SK-MEL-5 (cell line): ENCODE measurements at places on chromosomes 6 and 20.

GRCh38 chr6:158808442-158808833, 10.7 kb downstream of the EZR start:
- DNase-seq: no peak

GRCh38 chr6:38593998-38594665, 45.6 kb downstream of the BTBD9 start:
- no peak for DNase-seq

DNA sequence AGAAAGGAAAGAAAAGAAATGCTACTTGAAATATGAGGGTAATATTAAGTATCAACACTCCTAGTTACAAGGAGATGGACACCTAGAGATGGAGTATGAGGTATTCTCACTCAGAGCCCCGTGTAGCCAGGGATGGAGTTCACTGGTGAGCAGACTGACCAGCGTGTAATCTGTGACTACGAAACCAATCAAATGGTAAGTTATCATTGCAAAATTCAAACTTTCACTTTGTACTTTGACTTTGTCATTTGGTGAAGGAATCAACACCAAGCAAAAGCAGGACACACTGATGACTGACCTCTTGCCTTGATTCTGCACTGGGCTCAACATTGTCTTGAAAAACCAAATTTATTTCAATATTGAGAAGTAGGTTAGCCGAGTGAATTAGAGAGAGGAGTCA, 51.8 kb downstream of the DCDC2 start:
- DNase-seq: no peak

- DNase-seq: peak; percentile 59
These were observed 580.3 kb downstream of the TENT5A start for GRCh38 chr6:81172056-81172740.

- DNase-seq: no peak
These were observed 58.0 kb downstream of the PACRG start for GRCh38 chr6:162785632-162786242.

GRCh38 chr6:112004201-112005012, 49.5 kb upstream of the CCN6 start:
- DNase-seq: no peak

GRCh38 chr6:2744209-2744771, 6.4 kb downstream of the MYLK4 start:
- DNase-seq: peak; percentile 51

- no peak for DNase-seq
These were observed 152.7 kb downstream of the MACROD2 start for GRCh38 chr20:14148042-14148441.

DNA sequence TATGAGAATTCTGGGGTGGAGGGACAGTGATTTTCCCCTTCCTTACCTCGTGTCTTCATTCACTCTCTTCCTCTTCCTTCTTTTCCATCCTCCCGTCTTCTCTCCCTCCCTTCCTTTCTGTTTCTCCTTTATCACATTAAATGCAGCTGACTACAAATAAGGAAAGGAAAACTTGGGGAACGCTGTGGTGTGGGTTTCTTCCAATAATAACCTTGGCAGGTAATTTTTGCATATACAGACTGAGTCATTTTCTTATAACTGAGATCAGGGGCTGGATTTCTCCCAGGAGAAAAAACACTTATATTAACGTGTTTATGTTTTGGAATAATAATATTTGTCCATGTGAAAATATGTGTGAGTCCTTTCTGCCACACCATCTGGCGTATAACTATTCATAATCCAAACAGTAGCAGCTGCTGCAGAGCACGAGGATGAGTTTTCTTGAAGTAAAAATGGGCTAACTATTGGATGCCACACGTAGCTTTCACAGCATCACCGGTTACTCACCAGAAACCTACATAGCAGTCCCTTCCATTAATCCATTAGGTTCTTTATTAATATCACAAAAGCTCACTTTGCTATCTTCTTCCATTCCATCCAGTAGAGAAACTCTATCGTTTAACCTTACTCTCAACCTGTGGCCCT, 139.2 kb upstream of the SASH1 start:
- DNase-seq: no peak

DNA sequence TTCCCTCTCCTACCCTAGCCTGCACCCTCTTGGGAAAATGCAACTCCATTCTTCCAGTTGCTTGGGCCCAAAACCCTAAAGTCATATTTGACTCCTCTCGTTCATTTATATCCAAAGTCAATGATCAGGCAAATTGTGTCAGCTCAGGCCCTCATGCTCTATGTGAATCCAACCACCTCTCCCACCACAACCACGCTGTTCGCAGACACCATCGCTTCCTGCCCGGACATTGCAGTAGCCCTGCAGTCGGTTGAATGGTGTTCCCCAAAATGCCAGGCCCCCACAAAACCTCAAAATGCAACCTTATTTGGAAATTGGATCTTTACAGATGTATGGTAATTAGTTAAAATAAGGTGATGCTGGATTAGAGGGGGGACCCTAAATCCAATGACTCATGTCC, 98.3 kb downstream of the PREX1 start:
- no peak for DNase-seq

GRCh38 chr6:35140639-35141006, 516 bp downstream of the TCP11 start:
- no peak for DNase-seq

DNA sequence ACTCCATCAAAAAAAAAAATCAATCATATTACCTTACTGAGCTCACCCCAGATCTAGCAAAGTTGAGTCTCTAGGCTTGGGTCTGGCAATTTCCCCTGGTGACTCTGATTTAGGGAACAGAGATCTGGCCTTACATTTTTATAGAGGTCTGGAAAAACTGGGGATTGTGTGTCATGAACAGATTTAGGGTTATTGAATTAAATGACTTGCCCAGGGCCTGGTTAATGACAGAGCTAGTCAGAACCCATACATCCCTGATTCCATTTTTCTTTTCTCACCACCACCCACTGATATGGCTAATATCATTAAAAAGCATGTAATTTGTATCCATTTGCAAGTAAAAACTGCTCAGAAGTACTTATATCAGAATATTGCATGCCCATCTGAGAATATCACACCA, 163.4 kb upstream of the OGFRL1 start:
- DNase-seq: no peak

DNA sequence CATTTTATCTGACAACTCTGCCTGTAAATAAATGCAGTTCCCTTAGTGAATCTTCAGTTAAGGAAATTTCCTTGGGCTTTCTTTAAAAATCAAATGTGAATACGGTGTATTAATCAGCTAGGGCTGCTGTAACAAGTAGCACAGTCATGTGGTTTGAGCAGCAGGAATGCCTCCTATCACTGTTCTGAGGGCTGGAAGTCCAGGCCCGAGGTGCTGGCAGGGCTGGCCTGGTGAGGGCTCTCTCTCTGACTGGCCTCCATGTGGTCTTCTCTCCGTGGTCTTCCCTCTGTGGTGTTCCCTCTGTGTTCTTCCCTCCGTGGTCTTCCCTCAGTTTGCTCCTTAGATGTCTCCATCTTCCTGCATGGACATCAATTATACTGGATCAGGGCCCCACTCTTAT, 124.1 kb downstream of the SMOC2 start:
- DNase-seq: no peak

DNA sequence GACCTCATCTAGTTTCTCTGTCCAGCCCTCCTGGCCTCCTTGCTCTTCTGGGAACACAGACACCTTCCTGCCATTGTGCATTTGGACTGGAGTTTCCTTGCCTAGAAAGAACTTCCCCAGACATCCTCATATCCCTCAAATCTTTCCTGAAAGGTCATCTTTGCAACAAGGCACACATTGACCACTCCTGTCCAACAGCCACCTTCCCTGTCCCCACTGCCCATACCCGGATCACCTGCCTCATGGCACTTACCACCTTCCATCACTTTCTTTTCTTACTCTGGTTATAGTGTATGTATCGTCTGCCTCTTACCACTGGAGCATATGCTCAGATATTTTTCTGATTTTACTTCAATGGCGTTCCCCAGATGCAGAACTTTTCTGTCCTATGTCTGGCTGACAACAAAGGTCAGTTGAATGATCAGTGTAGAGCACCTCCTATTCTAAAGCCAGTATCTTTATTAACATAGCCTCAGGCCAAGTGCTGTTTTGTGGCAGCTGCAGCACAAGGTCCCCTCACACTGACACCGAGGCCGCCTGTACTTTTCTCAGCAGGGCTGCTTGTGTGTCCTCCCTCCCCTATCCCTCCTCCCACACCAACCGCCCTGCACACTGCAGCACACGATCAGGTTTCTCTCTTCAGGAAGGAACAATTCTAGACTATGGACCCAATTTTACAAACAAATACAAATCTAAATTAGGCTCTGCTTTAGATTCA, 4.1 kb downstream of the HLA-C start:
- DNase-seq: no peak

GRCh38 chr20:54474866-54475265, 527 bp upstream of the DOK5 start:
- DNase-seq: no peak

GRCh38 chr6:11961923-11962322, 50.2 kb upstream of the HIVEP1 start:
- DNase-seq: no peak

- DNase-seq: no peak
These were observed 57.3 kb downstream of the DLL1 start for GRCh38 chr6:170233286-170234205.

DNA sequence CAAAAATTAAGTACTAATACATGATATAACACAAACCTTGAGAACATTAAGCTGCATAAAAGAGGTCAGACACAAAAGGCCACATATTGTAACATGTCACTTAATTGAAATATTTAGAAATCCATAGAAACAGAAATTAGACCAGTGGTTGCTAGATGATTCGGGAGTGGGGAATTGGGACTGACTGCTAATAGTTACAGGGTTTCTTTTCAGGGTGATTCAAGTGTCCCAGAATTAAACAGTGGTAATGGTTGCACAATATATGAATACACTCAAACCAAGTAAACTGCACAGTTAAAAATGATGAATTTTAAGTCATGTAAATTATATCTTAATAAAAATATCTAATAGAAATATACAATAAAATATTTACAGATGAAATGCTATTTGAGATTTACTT, 174.5 kb downstream of the WDR27 start:
- no peak for DNase-seq

GRCh38 chr20:59784365-59784764, 149.1 kb downstream of the SYCP2 start:
- no peak for DNase-seq

DNA sequence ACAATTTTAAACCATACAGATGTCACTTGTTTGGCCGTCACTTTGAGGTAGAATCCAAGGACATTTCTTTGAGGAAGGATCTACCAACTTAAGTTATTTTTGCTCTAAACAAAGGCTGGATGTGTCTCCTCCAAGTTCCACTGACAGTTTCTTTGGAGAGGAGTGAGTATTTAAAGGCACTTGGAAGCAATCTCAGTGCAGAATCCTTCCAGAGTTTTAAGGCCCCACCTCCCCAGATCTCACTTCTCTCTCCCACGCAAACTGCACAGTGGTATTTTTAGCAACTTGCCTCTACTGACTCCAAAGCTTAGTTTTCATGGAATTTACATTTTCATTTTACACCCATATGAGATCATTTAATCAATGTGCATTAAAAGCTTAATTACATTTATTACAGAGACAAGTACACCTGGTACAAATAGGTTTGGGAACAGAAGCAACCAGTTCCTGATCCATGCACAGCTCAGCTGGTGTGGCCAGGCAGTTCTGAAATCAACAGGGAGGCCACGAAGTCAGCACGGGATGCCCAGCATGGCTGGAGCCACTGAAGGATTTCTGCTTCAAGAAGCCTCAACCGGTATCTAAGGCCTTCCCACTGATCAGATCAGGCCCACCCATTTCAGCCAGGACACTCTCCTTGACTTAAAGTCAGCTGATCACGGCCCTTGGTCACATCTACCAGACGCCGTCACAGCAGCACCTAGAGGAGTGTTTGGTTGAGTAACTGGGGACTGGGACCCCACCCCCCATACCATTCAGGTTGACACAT, 109.8 kb downstream of the SYCP2 start:
- DNase-seq: no peak

GRCh38 chr20:34458631-34459030, 57.6 kb upstream of the DYNLRB1 start:
- no peak for DNase-seq

GRCh38 chr20:11234181-11234580, 560.4 kb upstream of the JAG1 start:
- DNase-seq: peak; percentile 53

DNA sequence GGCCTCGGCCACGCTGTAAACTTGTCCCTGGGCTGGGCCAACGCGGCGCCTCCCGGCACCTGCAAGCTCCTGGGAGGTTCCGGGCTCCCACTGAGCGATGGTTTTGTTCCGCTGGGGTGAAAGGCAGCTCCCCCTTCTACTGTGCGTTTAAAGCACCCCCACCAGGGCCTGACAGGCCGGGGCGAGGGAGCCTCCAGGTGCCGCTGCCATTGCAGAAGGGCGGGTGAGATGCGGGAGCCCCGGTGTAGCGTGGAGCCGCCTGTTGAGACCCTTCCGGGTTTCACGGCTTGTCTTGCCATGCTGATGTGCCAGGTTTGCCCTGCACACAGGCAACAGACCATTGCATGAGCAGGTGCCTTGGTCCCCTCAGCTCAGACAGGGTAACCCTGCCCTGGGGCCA, 2.9 kb downstream of the COL20A1 start:
- DNase-seq: no peak

DNA sequence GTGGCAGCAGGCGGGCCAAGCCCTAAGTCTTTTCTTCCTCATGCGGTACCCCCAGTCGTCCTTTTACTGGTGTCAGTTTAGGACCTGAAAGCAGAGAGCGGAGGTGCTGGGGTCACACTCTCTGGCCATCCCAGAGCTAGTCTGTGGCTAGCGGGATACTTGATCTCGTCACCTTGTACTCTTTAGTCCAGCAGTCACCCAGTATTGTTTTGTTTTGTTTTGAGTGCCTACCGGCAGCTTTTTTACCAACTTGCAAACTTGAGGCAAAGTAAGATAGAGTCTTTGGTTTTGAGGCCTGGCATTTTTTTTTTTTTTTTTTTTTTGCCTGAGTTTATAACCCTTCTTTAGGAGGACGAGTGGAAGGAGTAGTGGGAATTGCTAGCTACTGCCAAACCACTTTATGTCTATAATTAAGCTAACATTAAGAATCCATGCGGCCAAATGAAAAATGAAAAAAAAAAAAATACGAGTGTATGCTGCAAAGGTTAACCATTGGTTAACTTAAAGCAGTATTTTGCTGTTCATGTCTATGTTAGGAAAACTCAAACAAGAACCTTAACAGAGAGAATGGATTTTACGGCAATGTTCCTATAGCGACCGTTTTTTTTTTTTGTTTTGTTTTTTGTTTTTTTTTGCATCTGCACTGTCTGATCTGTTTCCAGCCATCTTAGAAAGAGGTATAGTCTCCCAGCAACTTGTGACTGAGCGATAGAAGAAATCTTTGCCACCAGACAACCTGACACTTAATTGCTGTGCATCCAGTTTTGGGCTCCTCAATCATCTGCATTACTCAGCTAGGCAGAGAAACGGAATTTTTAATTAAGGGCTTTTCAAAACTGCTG, 56.9 kb downstream of the FAM217A start:
- DNase-seq: peak; percentile 65

GRCh38 chr6:125749865-125750691, 646 bp downstream of the HEY2 start:
- DNase-seq: peak; percentile 51

DNA sequence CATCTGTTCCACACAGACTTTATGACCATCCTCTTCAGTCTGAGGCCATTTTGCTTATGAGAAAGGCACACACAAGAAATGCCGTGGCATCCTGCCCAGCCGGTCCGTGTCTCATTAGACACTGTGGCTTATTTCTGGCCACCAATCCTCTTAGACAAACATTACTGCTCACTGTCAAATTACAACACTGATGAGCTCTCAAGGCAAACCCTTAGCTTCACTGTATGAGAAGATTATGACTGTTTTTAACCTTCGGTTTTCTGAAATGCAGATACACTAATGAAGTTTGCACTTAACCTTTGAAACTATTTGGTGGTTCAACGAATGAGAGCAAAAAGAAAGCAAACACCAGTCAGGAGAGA, 50.5 kb upstream of the DST start:
- no peak for DNase-seq

- peak; percentile 100 for DNase-seq
These were observed 55.7 kb upstream of the SLC23A2 start for GRCh38 chr20:5056801-5057599.
